ENCODE measurements at places on chromosomes 5 and 9.

DNA sequence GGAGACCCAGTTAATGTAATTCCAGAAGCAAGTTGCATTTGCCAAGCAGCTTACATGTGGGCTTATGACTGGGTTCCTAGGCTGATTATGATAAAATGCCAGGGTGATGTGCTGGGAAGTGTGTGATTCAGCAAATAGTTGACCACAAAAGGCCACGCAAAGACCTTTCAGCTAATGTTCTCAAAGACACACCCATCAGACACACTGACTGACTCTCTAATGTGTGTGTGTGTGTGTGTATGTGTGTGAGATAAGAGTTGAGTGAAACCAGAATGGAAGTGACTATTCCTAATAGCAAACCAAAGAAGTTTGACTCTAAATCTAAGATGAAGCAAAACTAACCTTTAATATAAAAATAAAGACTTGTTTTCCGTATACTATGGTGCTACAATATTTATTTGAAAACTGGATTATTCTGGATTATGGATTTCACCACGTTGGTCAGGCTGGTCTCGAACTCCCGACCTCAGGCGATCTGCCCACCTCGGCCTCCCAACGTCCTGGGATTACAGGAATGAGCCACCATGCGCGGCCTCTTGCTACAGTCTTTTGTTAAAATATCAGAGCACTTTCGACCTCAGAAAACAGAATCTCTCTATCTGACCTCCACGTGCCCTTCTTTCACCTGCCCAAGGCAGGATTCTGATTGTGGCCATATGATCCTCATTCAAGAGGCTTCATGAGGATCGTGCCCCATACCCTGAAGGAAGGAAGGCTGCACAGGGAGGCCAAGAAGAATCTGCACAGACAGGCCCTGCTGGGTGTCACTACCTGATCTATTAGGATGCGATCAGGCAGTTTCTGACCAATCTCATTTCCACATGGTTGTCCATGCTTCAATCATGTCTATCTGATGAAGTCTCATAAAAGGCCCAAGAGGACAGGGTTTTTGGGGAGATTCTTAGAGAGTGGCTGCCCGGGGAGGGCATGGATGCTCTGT is 75.6 kb downstream of the USP20 start:
- DNase-seq = peak; percentile 99

- DNase-seq = no peak
Observed at GRCh38 chr5:80208381-80208780, 47.5 kb downstream of the SERINC5 start.

GRCh38 chr9:105554042-105554441 is 3.9 kb upstream of the FKTN start:
- peak; percentile 15 for DNase-seq

- DNase-seq = no peak
Observed at GRCh38 chr5:180284149-180284548, 7.7 kb downstream of the MAPK9 start.

DNA sequence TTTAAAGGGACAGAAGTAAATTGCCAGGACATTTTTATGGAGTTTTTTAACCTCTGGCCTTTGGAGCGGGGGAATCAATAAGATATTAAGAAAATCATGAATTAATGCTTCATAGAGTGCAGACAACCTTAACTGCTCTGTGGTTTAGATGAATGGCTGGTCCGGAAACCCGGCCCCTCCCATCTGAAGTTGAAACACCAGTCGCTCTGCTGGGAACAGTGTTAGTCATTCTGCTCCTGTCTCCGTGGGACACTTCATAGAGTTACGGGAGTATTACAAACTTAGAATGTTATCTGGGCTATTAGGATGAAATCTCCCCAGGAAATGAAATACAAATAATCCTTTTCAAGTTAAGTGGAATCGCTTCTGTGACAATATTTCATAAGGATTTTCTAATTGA is 110.1 kb upstream of the IRX2 start:
- no peak for DNase-seq
